ENCODE measurements at places on chromosomes 6 and 20. TPM values are rescaled to one million over a fixed set of nuclear protein-coding genes. Genes with fewer than 3 reads are reported as not detected.

The TMEM244 gene
- not detected for total RNA-seq

- H3K4me1 ChIP-seq, result no peaks in the 10 kb centered on the region
- H3K27me3 ChIP-seq, result no peaks in the 10 kb centered on the region
- no peak for DNase-seq
- no peak overlapping the region for H3K4me3 ChIP-seq
Observed at GRCh38 chr6:135036731-135037420, 17.7 kb downstream of the HBS1L start.

DNA sequence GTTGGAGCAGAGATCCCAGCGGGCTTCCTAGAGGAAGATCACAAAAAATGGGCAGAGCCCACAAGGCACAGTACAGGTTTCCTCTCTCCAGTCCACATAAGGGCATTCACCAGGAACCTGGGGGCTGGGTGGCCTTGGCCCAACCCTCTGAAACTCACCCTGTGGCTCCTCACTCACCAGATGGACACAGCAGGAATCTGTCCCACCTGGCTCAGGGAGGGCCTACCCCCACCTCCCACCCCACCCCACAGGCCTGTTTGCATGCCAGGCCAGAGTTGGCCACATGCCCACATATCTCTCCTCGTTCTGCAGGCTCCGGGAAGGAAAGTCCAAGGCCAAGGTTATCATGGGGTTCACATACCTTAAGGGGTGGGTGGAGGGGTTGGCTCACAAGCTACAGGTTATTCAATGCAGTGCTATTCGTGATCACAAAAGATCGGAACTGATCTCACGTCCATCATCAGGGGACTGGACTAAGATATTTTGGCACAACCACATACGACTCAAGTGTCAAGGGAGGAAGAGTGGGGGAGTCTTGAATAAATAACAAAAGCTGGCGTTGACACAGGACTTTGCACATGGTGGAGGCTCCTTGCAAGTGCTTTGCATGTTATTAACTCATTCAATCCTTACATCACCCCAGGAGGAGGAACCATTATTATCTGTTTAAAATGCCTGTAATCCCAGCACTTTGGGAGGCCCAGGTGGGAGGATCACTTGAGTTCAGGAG lies 13.0 kb downstream of the RIPOR3 start:
- no peak for DNase-seq
- no peaks in the 10 kb centered on the region for H3K36me3 ChIP-seq
- H3K27ac ChIP-seq, result no peak overlapping the region
- peaks cover 12% of the 10 kb centered on the region for H3K4me1 ChIP-seq
- H3K4me3 ChIP-seq, result no peak overlapping the region

The GMPR gene
- total RNA-seq, result 1.8 TPM

DNA sequence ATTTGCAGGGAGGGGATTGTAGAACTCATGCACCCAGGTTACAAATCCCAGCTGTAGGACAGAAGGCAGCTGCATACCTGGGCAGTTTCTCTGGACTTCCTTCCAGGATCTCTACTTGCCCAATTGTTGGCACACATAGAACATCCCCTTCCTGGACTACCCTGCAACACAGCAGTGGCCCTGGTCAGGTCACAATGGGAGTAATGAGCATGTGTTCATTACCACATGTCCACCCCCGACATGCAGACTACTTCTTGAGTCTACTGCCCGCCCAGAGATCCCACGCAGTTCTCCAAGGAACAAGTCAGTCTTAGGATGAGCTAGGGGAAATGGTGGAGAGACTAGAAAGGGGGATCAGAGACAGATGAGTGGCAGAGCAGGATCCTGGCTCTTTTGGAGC lies 5.1 kb downstream of the PEX6 start:
- DNase-seq, result no peak
- peaks cover 3% of the 10 kb centered on the region for H3K36me3 ChIP-seq
- H3K27ac ChIP-seq, result no peak overlapping the region
- peaks cover 14% of the 10 kb centered on the region for H3K4me1 ChIP-seq
- H3K4me3 ChIP-seq, result no peak overlapping the region

The AGPAT4 gene
- 25.2 TPM for total RNA-seq

GRCh38 chr20:60857708-60858107 lies 394.4 kb upstream of the CDH4 start:
- H3K36me3 ChIP-seq, result no peaks in the 10 kb centered on the region
- no peaks in the 10 kb centered on the region for H3K4me1 ChIP-seq
- H3K27ac ChIP-seq, result no peak overlapping the region
- no peak for DNase-seq
- no peaks in the 10 kb centered on the region for H3K27me3 ChIP-seq

The FNDC1 gene
- 1.2 TPM for total RNA-seq

The CPXM1 gene
- 139 TPM for total RNA-seq

The IL17A gene
- total RNA-seq, result not detected

The FLRT3 gene
- 6.3 TPM for total RNA-seq

The RHAG gene
- 0.46 TPM for total RNA-seq

The CALHM4 gene
- not detected for total RNA-seq

GRCh38 chr6:20367743-20368485 lies 33.8 kb upstream of the E2F3 start:
- no peak overlapping the region for H3K27ac ChIP-seq
- peaks cover 3% of the 10 kb centered on the region for H3K4me1 ChIP-seq
- peaks cover 4% of the 10 kb centered on the region for H3K27me3 ChIP-seq

- H3K4me3 ChIP-seq, result peak overlapping the region; percentile 92
- peaks cover 16% of the 10 kb centered on the region for H3K36me3 ChIP-seq
- peaks cover 42% of the 10 kb centered on the region for H3K4me1 ChIP-seq
- no peak for DNase-seq
Observed at GRCh38 chr20:57711311-57711712, 1.5 kb upstream of the PMEPA1 start.

DNA sequence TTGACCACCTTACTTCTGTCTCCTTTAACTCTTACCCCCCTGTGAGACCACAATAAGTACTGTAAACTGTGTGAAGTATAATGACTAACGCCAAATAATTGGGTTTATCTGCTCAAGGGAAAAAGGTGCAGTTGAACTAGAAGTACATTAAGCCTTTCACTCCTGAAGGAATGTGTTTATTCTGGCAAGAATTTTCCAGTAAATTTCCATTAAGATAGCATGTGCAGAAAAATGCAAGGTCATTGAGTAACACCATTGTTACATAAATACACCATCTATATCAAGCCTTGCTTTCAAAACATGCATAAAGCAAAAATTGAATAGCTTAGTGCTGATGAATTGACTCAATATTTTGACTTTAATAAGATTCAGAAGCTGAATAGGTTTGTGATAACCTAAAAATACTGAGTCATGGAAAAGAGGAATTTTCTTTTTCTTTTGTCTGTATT lies 65.4 kb downstream of the ARHGAP18 start:
- H3K36me3 ChIP-seq, result peaks cover 21% of the 10 kb centered on the region
- H3K4me1 ChIP-seq, result peaks cover 60% of the 10 kb centered on the region
- H3K27me3 ChIP-seq, result peaks cover 6% of the 10 kb centered on the region
- H3K27ac ChIP-seq, result peak overlapping the region; percentile 96
- peak overlapping the region; percentile 26 for H3K4me3 ChIP-seq

- peaks cover 13% of the 10 kb centered on the region for H3K36me3 ChIP-seq
- H3K4me3 ChIP-seq, result no peak overlapping the region
- H3K27ac ChIP-seq, result no peak overlapping the region
- H3K4me1 ChIP-seq, result peaks cover 4% of the 10 kb centered on the region
- H3K27me3 ChIP-seq, result peaks cover 1% of the 10 kb centered on the region
- no peak for DNase-seq
Observed at GRCh38 chr20:3312940-3313682, 74.1 kb upstream of the SLC4A11 start.

The MCHR2 gene
- not detected for total RNA-seq

GRCh38 chr6:100775667-100776066 lies 105.5 kb downstream of the ASCC3 start:
- no peaks in the 10 kb centered on the region for H3K36me3 ChIP-seq
- no peaks in the 10 kb centered on the region for H3K4me1 ChIP-seq

DNA sequence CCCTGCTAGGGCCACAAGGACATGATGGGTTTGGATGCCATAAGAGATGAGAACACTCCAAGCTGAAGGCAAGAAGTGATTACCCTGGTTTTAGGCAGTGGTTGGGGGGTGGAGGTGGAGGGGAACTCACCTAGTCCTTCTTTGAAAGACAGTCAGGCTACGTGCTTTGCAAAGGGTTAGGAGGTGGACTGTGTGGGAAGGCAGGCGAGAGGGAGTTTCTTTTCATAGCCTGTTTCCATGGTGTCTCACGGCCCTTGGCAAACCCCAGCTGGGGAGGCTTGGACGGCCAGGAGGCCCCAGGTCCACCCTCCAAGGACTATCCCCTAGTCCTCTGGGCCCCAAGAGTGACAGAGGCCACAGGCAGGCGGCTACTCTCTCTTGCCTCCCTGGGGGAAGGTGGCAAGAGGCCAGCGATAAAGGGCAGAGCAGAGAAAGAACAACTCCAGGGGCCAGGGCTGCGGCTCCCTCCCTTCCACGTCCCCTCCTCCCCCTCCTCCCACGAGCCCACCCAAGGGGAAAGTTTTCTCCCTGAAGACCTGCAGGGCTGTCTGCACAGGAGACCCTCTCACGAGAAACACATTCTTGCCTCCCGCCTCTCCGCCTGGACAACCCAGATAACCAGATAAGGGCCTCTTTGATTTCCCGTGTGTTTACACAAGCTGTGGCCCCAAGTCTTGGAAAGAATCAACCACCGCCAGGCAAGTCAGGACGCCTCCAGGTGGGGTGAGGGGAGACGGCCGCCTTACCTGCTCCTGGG lies 74.4 kb downstream of the NOL4L start:
- peak overlapping the region; percentile 86 for H3K4me3 ChIP-seq
- peaks cover 85% of the 10 kb centered on the region for H3K4me1 ChIP-seq
- peaks cover 22% of the 10 kb centered on the region for H3K36me3 ChIP-seq
- DNase-seq, result peak; percentile 39
- H3K27me3 ChIP-seq, result peaks cover 28% of the 10 kb centered on the region

GRCh38 chr20:56795492-56795891 lies 166.4 kb downstream of the TFAP2C start:
- H3K36me3 ChIP-seq, result peaks cover 4% of the 10 kb centered on the region
- no peak overlapping the region for H3K27ac ChIP-seq
- peaks cover 13% of the 10 kb centered on the region for H3K4me1 ChIP-seq
- H3K27me3 ChIP-seq, result no peaks in the 10 kb centered on the region

- H3K27ac ChIP-seq, result peak overlapping the region; percentile 38
- no peak overlapping the region for H3K4me3 ChIP-seq
- DNase-seq, result no peak
- peaks cover 3% of the 10 kb centered on the region for H3K27me3 ChIP-seq
- no peaks in the 10 kb centered on the region for H3K4me1 ChIP-seq
Observed at GRCh38 chr6:167904791-167905190, 78.1 kb downstream of the AFDN start.

The UBE2C gene
- total RNA-seq, result 22.9 TPM

GRCh38 chr20:58942549-58942948 lies 38.5 kb upstream of the NELFCD start:
- no peaks in the 10 kb centered on the region for H3K27me3 ChIP-seq
- peaks cover 29% of the 10 kb centered on the region for H3K4me1 ChIP-seq
- H3K4me3 ChIP-seq, result no peak overlapping the region
- no peak for DNase-seq

- H3K27ac ChIP-seq, result peak overlapping the region; percentile 62
- H3K4me1 ChIP-seq, result peaks cover 24% of the 10 kb centered on the region
- H3K4me3 ChIP-seq, result no peak overlapping the region
- H3K27me3 ChIP-seq, result peaks cover 1% of the 10 kb centered on the region
- no peaks in the 10 kb centered on the region for H3K36me3 ChIP-seq
Observed at GRCh38 chr20:56506103-56506502, 18.4 kb upstream of the FAM209A start.

DNA sequence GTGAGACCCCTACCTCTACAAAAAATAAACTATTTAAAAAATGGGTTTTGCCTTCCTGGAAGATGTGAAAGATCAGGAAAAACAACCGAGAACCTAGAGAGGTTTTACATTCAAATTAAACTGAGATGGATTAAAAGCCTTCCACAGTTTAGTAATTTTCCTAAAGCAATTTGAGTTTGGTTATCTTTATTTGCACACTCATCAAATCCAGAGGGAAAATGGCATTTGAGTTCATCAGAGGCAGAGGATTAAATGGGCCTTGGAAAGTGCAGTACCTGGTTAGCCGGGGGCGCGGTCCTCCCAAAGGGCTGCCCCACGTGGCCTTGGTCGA lies 157.0 kb upstream of the INSM1 start:
- peaks cover 4% of the 10 kb centered on the region for H3K36me3 ChIP-seq
- H3K4me3 ChIP-seq, result no peak overlapping the region
- H3K27me3 ChIP-seq, result no peaks in the 10 kb centered on the region
- peaks cover 9% of the 10 kb centered on the region for H3K4me1 ChIP-seq
- no peak overlapping the region for H3K27ac ChIP-seq
- DNase-seq, result no peak

GRCh38 chr6:111411046-111411445 lies 72.0 kb downstream of the REV3L start:
- no peaks in the 10 kb centered on the region for H3K27me3 ChIP-seq
- no peak overlapping the region for H3K4me3 ChIP-seq
- no peak overlapping the region for H3K27ac ChIP-seq
- H3K4me1 ChIP-seq, result peaks cover 4% of the 10 kb centered on the region

GRCh38 chr6:53692172-53692571 lies 26.6 kb upstream of the KLHL31 start:
- H3K36me3 ChIP-seq, result no peaks in the 10 kb centered on the region
- no peak overlapping the region for H3K4me3 ChIP-seq
- H3K4me1 ChIP-seq, result no peaks in the 10 kb centered on the region
- H3K27me3 ChIP-seq, result peaks cover 3% of the 10 kb centered on the region
- H3K27ac ChIP-seq, result no peak overlapping the region

DNA sequence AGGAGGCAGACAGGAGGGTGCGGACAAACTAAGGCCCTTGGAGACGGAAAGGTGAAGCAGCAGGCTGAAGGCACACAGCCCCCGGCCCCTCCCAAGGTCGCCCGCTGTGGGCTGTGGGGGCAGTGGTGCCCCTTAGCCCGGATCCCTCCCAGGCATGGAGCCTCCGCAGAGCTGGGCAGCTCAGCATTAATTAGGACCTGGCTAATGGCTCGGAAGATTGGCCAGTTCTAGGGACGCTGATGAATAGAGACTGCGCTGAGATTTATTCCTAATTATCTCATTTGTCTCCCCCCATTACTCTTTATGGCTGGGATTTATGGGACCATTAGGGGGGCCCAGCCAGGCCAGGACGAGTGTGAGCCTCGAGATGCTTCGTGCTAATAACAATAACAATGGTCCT lies 20.4 kb downstream of the MDFI start:
- no peak overlapping the region for H3K27ac ChIP-seq
- peaks cover 45% of the 10 kb centered on the region for H3K4me1 ChIP-seq
- no peak for DNase-seq
- peaks cover 5% of the 10 kb centered on the region for H3K36me3 ChIP-seq
- no peak overlapping the region for H3K4me3 ChIP-seq
- H3K27me3 ChIP-seq, result peaks cover 14% of the 10 kb centered on the region

DNA sequence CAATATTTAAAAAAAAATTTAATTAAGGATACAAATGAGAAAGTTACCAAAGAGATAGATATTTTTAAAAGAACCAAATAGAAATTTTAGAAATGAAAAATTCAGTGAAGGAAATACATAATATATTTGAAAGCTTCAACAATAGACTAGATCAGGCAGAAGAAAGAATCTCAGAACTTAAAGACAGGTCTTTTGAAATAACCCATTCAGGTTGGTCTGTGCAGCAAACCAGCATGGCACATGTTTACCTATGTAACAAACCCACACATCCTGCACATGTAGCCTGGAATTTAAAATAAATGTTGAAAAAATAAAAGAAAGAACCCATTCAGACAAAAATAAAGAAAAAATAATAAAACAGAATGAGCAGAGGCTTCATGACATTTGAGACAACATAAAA lies 221.1 kb upstream of the ID4 start:
- H3K4me1 ChIP-seq, result no peaks in the 10 kb centered on the region
- no peak for DNase-seq
- H3K27me3 ChIP-seq, result peaks cover 2% of the 10 kb centered on the region
- H3K27ac ChIP-seq, result no peak overlapping the region
- H3K4me3 ChIP-seq, result no peak overlapping the region

- peaks cover 5% of the 10 kb centered on the region for H3K36me3 ChIP-seq
- no peak overlapping the region for H3K27ac ChIP-seq
- peaks cover 3% of the 10 kb centered on the region for H3K27me3 ChIP-seq
Observed at GRCh38 chr6:128422200-128422599, 98.2 kb downstream of the PTPRK start.

The NFATC2 gene
- total RNA-seq, result 3.5 TPM
